ENCODE measurements at places on chromosomes 2 and 18. TPM values are rescaled to one million over a fixed set of nuclear protein-coding genes. Genes with fewer than 3 reads are reported as not detected.

DNA sequence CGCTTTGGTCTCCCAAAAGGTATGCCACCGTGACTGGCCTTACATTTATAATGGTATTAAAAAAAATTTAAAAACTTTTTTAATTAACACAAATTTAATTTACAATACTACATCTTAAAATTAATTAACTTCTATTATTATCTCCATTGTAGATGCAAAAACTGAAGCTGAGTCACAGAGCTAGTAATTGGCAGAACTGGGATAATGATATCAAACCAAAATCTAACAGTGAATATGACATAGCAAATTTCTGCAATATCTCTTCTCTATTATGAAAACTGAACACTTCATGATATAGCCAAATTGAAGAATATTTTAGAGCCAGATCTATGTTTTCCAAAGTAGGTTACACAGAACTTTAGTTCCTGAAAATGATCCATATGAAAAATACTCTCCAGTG lies 66.4 kb upstream of the CHAC2 start:
- DNase-seq: no peak

GRCh38 chr18:7523772-7524171 lies 43.3 kb upstream of the PTPRM start:
- no peak for DNase-seq

- no peak for DNase-seq
Observed at GRCh38 chr2:28906376-28906775, 11.9 kb downstream of the WDR43 start.

- no peak for DNase-seq
Observed at GRCh38 chr2:77999376-77999775, 477.2 kb upstream of the LRRTM4 start.

DNA sequence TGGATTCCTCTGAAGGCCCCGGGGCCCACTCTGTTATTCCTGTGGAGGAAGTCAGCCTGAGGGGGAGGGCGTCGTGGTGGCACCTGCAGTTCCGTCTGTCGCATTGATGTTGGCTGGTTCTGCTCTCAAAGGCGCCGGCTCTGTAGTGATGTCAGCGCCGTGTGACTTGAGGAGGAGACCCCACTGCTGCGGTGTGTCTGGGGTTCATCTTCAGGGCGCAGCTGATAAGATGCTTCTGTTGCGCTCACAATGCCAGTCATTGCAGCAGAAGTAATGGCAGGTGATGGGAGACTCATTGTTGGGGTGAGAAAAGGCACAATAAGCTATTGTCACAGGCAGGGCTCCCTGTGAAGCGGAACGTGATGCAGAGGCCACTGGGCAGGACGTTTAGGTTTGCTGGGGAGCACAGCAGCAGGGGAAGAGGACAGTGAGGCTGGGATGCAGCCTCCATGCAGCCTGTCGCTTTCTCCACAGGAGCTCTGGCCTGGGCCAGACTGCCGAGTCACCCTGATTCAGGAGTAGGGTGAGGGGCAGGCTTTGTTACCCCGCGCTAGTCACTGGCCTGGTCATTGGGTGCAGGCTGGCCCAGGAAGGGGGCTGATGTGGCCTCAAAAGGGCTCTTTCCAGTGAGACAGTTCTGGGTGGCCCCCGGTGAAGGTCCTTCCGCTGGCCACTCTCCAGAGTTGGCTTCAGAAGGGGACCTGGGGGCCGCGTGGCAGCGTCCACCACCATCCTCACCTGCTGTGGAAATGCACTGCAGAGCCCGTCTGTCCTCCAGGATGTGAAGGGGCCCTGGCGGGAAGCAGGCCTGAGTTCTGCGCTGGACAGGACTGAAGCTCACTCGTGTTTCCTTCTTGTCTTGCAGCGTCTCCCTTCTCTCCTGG lies 42.9 kb downstream of the SH3BP4 start:
- no peak for DNase-seq

DNA sequence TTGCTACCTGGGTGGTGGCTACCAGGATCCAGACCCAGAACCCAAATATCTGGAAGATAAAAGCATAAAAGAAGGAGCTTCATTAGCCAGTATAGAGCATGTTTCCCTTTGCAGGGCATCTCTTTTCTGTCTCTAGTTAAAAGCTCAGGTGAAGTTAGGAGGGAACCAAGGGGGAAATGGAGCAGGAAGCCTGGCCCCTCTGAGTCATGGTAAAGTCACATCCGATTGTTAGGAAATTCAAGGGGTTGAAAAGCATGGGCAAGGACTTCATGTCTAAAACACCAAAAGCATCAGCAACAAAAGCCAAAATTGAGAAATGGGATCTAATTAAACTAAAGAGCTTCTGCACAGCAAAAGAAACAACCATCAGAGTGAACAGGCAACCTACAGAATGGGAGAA lies 126.9 kb downstream of the RPIA start:
- no peak for DNase-seq

- no peak for DNase-seq
Observed at GRCh38 chr2:72138921-72139381, 8.7 kb downstream of the CYP26B1 start.

DNA sequence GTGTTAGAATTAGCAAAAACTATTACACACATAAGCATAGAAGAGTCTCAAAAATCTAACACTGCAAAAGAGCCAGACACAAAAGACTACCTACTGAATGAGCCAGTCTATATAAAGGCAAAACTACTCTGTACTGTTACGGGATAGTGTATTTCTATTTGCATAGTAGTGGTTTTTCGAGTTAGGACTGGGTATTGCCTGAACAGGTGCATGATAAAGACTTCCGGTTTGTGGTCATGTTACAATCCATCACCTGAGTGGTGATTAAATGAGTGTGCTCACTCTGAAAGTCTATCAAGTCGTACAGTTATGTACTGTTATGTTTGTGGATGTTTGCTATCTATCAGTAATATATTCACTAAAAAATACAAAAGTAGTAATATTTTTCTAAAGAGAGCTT lies 523.3 kb upstream of the SYT4 start:
- no peak for DNase-seq

GRCh38 chr2:233912691-233913423 lies 4.3 kb upstream of the TRPM8 start:
- no peak for DNase-seq

DNA sequence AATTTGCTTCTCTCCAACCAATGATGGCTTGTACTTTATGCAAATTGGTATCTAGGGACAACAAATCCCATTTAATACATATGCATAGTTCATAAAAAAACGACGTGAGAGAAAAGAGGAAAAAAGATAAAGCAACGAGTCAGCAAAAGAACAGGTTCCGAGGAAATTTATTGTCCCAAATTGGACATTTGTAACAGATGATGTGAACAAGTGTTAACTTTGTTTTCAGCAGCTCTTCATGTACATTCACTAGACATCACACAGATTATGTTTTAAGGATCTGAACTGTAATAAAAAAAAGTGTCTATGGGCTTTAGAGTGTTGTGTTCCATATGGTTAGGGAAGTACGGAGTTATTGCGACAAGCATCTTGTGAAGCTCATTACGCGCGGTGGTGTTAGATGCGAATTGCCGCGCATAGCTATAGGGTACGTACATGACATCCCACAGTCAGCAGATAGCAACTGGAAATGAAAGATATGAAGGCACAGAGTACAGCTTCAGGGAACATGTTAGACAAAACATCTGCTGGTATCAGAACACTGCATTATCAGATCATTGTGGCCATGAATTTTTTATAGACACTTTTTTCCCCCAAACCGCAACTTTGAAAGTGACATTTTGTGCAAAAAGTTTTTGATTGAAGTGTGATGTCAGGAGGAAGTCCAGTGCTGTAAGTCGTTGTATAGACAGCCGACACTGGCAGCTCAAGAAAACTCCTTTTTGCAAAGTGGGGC lies 1073.1 kb upstream of the FANCL start:
- no peak for DNase-seq

DNA sequence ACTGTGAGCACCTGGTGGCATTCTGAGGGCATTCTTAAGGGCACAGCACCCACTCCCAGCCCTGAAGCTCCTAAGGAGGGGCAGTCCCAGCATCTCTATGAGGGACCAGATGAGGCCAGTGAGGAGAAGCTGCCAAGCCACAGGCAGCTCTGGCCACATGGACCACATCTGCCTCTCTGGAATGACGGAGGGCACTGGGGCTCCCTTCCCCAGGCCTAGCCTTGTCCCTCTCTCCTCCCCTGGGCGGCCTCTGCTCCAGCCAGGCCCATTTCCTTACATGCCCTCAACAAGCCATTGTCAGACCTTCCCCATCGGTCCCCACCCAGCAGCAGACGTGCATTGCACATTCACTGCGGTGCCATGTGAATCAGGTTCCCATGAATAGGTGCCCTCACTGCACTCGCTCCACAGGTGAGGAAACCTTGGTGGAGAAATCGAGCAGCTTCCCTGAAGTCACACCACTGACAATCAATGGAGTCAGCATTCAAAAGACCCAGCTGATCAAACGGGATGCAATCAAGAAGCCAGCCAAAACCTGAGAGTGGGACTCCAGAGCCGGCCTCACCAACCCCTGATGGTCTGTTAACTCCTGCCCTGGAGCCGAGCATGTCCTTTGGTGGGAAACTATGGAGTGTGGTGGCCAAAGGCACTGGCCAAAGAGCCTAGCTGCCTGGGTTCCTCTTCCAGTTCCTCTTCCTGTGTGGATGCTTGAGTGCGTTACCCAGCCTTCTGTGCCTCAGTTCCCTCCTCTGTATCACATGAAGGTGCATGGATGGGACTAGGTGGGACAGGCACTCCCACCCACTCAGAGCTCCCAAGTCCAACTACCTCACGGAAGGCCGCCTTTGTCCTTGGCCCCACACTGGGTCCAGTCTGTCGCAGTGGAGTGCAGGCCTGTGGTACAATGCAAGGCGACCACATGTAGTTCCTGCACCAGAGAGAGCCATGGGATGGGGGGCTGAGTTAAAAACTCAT lies 147.3 kb downstream of the ZFP36L2 start:
- no peak for DNase-seq

GRCh38 chr2:11679016-11679415 lies 9.0 kb upstream of the NTSR2 start:
- no peak for DNase-seq

GRCh38 chr2:180128861-180129260 lies 121.8 kb upstream of the CWC22 start:
- no peak for DNase-seq

DNA sequence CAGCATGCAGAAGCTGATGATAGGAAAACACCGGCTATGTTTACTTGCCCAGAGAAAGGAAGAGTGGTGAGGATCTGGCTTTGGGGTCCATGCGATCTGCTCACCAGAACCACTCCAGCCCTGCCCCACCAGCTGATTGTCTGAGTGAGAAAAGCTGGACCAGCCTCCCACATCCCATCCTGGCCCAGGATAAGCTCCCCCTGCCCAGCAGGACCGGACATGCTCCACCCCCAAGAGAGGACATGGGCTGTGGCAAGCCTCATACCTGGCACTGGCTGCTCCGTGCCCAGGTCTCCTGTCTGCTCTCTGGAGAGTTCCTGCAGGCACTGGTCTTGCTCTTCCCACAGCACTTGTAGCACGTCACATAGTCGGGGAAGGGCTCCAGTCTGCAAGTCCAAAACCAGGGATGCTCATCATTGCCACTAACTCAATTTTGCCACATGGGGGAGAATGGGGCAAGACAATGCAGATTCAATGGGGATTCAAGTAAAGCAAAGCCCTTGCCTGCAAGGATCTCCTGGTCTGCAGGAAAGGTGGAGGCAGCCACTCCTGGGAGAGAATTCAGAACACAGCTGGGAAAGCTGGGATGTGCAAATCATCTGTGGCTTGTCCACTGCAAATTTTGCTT lies 30.0 kb downstream of the SCTR start:
- DNase-seq: no peak

DNA sequence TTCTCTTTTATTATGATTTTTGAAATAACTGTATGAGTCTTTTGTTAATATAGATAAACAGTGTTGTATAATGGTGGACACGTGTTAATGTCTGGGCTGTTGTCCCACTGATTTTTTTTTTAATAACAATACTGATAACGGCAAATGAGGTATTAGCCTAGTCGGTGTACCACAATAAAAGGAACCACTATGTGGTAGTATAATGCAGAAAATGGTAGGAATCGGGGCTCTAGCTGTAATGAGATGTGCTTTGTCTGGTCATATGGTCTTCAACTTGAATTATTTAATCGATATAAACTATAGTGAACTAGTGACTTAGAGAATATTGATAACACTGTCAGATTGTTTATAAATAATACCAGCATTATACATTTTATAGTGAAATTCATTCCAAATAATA lies 517.9 kb upstream of the SPHKAP start:
- no peak for DNase-seq

- no peak for DNase-seq
Observed at GRCh38 chr2:134417968-134418582, 164.2 kb downstream of the MGAT5 start.

GRCh38 chr18:26503382-26503781 lies 45.0 kb downstream of the KCTD1 start:
- no peak for DNase-seq

DNA sequence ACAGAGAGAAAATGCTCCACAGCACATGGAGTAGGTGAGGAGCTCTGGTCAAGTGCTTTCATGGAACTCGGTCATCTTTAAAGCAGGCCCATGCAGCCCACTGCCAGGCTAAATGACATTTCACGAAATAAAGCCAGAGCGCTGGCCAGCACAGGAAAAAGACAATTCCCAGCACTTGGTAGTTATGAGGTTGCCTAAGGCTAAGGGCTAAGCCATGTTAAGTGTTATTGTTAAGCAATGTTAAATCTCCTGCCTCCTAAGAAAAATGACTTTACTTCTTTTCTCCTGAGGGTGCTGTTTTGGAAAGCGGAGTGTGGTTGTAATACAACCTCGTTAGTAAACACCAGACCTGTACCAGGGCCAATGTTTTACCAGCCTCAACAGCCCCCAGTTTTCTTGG lies 125.9 kb upstream of the NRP2 start:
- DNase-seq: no peak

- DNase-seq: no peak
Observed at GRCh38 chr2:235390816-235391194, 103.0 kb upstream of the AGAP1 start.

- DNase-seq: no peak
Observed at GRCh38 chr2:165017966-165018596, 62.8 kb upstream of the SLC38A11 start.

DNA sequence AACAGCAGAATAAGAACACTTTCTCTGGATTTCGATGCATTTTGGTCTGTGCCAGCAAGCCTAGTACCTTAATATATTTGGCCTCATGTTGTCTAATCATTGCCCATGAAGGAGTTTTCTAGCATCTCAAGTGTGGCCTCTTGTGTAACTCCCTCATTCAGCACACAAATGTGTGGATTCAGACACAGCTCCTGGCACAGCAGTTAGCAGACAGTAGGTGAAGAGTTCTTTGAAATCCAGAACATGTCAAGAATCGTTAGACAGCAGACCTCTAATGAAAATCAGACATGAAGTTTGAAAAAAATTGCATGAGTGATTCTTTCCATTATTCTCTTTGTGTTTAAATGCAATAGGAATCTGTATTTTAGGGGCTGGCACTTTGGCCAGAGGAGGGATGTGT lies 177.0 kb downstream of the FMNL2 start:
- no peak for DNase-seq

- no peak for DNase-seq
Observed at GRCh38 chr2:111666160-111666559, 217.8 kb downstream of the ANAPC1 start.

- no peak for DNase-seq
Observed at GRCh38 chr2:152814475-152815030, 96.1 kb downstream of the ARL6IP6 start.

- no peak for DNase-seq
Observed at GRCh38 chr2:153057743-153058142, 339.3 kb downstream of the ARL6IP6 start.

C2orf74 gene
- 19.5 TPM for polyA plus RNA-seq

WNT10A gene
- not detected for polyA plus RNA-seq

YIPF4 gene
- polyA plus RNA-seq: 15.6 TPM

BOLL gene
- not detected for polyA plus RNA-seq

UGT1A8 gene
- polyA plus RNA-seq: not detected

NCL gene
- 111 TPM for polyA plus RNA-seq

SESTD1 gene
- polyA plus RNA-seq: 18.8 TPM

GRHL1 gene
- polyA plus RNA-seq: 1.7 TPM

PXDN gene
- polyA plus RNA-seq: 144 TPM

PLGLB1 gene
- 0.26 TPM for polyA plus RNA-seq

Data from BJ (cell line).